ENCODE measurements at places on chromosomes 5 and 9.
A peak's percentile ranks its signal among the peaks of the same experiment; 100 is the strongest.

DNA sequence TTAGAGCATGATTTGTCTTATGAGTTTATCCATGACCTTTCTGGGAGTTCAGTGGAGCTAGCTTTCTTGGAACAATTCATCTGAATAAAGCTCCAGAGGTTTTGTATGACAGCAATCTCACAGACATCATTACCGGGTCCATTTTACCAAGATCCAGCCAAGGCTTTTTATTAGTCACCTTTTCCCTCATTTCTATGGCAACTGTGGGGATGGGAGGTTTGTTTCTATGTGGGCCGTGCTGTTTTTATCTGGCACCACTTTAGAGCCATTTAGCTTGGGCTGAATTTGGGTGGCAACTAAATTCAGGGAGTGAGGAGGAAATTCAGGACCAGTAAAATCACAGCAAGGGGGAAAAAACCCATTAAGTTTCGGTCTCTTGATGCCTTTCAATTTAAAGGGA, 245.7 kb downstream of the NSG2 start:
- DNase-seq, result no peak

- DNase-seq, result no peak
These were observed 20.8 kb downstream of the C9orf152 start for GRCh38 chr9:110187126-110187525.

DNA sequence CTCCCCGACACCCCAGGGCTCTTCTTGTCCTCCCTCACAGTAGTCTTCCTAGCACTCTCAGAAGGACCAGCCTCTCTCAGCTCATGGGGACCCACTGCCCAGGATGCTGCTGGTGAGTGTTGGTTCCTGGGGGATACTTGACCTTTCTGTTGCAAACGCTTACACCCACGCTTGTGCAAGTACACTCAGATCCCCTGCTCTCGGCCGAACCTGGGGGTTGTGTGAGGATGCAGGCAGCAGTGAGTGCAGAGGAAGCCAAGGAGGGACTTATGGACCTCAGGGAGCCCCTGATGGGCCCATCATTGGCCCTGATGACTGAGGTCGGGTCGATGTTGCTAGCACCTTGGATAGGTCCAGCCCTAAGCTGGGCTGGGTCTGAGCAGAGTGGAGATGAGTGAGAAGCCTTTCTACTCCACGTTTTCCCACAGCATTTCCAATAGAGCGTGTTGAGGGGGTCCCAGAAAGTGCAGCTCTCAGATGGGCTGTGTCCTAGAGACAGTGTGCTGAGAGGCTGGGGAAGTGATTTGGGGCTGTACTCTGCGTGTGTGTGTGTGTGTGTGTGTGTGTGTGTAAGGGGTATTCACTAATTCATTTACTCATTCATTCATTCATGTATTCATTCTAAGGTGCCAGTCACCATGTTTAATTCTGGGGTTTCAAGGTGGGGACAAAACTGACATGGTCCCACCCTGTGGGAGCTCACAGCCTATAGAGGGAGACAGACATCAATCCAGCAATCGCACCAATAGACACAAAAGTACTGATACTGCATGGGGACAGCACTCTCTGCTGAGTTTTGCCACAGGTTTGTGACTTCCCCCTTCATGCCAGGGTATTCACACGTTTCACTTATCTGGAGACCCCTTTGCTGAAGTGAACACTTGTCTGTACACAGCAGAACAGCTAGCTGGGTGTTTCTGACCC, 25.2 kb upstream of the PITX1 start:
- DNase-seq, result no peak

DNA sequence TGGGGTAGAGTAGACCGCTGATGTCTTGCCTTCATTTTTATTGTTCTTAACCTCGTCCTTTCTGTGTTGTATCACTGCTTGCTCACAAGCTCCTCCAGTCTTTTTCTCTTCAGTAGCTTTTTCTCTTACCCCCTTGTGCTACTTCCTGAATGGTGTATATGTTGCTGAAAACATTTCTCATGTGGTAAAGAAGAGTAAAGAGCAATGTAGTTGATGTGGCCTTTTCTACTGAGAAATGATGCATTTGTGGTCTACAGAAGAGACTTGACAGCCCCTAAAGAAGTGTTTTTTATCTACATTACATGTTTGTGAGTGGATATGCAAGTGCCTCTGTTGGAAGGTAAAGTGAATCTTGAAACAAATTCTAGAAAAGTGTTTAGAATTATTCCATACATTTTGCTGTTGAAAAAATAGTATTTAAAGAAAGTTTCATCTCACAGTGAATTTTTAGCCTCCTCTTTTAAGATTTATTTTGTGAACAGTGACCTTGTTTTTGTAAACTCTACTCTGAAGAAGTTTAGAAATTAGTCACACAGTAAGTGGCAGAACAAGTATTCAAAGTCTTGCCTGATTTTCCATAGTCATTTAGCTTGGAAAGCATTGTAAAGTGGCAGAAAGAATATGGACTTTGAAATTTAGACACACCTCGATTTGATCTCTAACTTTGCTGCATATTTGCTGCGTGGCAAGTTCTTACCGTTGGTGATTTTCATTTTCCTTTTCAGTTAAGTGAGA, 17.4 kb downstream of the CDC42SE2 start:
- DNase-seq, result peak; percentile 59

- no peak for DNase-seq
These were observed 558.7 kb downstream of the ACTL7B start for GRCh38 chr9:108297073-108297472.

- no peak for DNase-seq
These were observed 6.0 kb downstream of the SLC46A2 start for GRCh38 chr9:112884721-112885120.
